ENCODE measurements at places on chromosomes 1 and 21.

DNA sequence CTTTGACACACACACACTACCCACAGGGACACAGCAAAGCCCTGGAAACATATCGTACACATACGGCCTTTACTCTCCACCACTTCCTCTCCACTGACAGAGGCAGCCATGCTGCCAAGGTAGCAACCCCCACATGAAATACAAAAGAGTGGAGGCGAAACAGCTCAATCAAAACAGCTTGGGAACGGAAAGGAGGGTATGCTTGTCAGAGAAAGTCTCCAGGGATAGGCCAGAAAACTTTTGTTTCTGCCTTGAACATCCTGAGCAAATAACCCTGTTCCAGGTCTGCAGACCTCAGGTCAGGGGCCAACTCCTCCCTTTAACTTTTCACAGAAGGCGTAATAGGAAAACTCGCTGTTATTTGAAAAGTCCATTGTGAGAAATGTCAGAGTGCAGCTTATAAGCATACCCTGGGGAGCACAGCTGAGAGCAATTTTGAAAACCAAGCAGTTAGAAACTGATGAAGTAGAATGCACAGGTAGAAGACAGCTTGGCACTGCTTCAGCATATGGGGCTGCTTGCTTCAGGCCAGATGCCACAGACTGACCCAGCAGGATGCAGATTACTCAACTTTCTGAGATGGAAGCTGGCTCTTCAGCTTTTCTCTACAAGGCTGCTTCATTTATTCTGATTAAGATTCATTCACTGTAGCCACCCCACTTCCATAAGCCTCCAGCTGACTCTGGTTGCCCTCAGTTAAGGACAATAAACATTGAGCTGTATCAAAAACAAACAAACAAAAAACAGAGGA, 18.0 kb downstream of the KIAA0319L start:
- no peak for DNase-seq

DNA sequence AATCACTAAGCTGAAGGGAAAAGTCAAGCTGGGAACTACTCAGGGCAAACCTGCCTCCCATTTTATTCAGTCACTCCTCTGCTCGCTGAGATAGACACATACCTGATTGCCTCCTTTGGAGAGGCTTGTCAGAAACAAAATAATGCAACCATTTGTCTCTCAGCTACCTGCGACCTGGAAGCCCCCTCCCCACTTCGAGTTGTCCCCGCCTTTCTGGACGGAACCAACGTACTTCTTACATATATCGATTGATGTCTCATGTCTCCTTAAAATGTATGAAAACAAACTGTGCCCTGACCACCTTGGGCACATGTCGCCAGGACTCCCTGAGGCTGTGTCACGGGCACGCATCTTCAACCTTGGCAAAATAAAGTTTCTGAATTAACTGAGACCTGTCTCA, 21.5 kb upstream of the HPDL start:
- no peak for DNase-seq

DNA sequence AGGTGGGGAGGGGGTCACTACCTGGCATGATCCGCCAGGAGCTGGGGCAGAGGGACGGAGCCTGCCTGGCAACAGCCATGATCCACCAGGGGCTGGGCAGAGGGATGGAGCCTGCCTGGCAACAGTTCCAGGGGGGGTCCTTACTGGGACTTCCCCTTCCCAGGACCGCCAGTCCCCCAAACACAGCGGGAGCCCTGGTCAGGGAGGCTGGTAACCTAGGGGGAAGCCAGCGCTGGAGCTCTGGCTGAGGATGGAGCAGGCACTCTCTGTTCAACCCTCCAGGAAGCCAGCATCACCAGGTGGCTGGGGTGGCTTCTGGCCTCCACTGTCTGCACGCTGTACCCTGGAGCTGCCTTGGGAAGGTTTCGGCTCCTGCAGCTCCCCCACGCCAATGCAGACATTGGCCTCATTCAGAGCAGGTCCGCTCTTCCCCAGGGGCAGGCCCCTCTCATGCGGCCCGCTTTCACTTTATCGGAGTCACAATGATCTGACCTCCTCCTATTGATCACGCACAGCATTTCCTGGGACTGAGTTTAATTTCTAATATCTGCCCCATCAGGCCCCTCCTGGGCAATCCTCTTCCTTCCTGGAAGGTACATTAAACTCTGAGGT, 68.4 kb upstream of the ABCG1 start:
- DNase-seq = no peak

- no peak for DNase-seq
These were observed 298.9 kb downstream of the DPYD start for GRCh38 chr1:97621955-97622354.
